ENCODE measurements at places on chromosomes 7 and 10.

DNA sequence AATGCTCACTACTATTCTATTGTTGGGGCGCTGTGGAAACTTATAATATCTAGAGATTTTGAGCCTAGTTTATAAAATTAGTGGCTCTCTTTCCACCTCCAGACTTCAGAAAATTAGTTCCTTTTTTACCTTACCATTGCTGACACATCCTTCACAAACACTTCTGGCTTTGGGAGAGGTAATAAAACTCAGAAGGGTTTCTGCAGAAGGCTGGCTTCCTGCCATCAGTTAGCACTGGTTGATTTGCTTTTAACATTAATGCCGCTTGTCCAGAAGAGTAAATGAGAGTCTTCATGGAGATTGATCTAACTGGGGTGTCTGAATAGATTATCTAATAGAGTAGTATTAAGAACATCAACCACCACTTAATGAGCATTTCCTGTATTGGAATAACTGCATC lies 20.3 kb downstream of the ACSM6 start:
- no peak for DNase-seq

- DNase-seq = no peak
Measured at GRCh38 chr7:2438186-2438585, 34.8 kb downstream of the CHST12 start.

DNA sequence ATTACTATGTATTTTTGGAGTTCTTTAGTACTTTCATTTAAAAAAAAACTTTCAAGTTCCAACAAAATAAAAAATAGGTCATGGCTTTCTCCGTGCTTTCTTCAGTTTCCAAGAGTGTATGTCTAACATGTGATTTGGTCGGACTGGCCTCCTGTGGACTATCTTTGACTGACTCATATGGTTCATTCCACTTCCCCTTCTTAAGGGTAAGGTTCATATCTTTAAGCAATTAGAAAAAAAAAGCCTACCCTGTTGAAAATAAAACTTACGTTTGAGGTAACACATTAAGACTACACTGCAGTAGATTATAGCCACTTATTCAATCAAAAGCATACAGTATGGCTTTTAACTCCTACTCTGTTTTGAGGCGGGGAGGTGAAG lies 112.8 kb upstream of the AHR start:
- DNase-seq = peak; percentile 52

- no peak for DNase-seq
Measured at GRCh38 chr7:16734148-16734726, 19.3 kb upstream of the TSPAN13 start.

- no peak for DNase-seq
Measured at GRCh38 chr7:90081621-90082020, 72.6 kb upstream of the STEAP1 start.

DNA sequence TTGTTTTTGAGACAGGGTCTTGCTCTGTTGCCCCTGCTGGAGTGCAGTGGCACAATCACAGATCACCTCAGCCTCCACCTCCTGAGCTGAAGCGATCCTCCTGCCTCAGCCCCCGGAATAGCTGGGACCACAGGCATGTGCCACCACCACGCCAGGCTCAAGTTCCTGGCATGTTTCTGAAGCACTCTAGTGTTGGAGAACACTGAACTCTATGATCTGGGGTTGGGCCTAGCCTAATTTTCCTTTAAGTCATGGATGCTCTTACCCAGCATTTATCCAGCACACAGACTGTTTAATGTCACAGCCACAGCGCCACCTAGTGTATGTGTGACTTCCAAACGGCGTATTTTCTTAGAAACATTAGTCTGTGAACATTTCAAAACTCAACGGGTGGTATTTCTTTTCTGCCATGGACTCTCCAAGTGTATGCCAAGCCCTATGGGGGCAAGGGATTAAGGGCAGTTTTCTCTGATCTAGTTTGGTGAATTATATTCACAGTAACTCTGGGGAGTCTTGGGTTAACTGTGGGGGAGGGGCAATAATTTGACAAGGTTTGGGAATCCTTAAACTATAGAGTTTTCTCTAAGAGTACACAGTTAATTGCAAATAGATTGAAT lies 91.8 kb downstream of the CREM start:
- peak; percentile 85 for DNase-seq

DNA sequence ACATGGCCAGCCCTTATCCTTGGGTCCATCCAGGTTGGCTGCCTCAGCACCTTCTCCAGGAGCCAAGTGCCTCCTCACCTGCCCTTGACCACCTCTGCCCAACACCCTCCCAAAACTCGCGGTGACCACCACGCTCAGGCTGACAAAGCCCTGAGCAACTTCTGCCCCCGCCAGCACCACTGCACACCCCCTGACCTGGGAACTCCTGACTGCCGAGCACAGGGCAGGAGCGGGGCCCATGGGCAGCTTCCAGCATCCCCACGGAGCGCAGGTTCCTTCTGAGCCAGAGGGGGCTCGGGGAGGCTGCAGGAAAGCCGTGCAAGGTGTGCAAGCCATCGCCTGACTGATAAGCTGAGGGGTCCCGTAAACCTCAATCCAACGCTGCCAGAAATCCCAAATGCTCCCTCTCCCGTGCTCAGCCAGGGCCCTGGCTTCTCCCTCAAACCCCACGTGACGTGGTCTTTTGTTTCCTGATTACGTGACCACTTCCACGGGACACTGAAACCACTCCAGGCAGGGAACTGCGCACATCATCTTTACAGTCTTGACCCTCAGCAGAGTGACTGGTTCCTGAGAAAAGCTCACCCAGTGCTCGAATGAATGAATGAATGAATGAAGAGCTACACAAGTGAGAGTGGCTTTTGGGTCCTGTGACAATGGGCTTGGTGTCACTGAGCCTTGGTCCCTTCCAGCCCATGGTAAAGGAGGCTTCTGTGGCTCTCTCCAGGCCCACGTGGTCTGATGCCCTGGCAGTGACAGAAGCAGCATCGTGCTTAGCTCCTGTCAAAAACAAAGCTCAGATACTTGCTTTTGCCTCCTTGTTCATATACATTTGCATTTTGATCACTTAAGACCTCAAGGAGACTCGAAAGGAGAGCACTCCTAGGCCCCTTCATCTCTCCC lies 249.8 kb upstream of the PPP2R2D start:
- no peak for DNase-seq

DNA sequence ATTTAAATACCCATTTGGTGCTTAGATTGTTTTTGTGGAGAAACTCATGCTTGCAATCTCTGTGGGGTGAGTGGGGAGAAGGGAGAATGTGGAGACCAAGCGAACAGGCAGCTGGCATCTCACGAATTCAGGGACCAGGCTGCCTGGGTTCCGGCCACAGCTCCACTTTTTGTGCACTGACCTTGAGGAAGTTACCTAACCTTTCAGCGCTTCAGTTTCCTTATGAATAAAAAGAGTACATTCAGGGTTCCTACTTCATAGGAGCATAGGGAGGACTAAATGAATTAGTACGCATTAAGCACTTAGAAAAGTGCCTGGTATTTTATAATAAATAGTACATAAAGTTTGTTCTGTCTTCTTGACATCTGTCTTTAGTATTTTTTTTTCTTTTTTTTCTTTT lies 72.5 kb downstream of the PRTFDC1 start:
- DNase-seq = no peak

GRCh38 chr10:63365976-63366765 lies 99.6 kb downstream of the JMJD1C start:
- no peak for DNase-seq

- DNase-seq = no peak
Measured at GRCh38 chr7:134374791-134375190, 58.1 kb upstream of the SLC35B4 start.

GRCh38 chr10:95290461-95291364 lies at the start of gene PDLIM1:
Gene PDLIM1 (minus strand): TSS chr10:95291003. CDS start chr10:95290915, 88 bp downstream.
- peak; percentile 23 for DNase-seq

GRCh38 chr10:76310588-76311080 lies 879.2 kb downstream of the LRMDA start:
- no peak for DNase-seq
